PC-3 (cell line): ENCODE measurements at places on chromosomes 7 and 10.

GRCh38 chr10:58565271-58565670 is 52.6 kb downstream of the BICC1 start:
- DNase-seq, result no peak
- no peaks in the 10 kb centered on the region for H3K4me1 ChIP-seq
- H3K4me3 ChIP-seq, result no peak overlapping the region
- peaks cover 3% of the 10 kb centered on the region; the same call in 1 of the 2 replicates for H3K36me3 ChIP-seq
- H3K27ac ChIP-seq, result no peak overlapping the region

DNA sequence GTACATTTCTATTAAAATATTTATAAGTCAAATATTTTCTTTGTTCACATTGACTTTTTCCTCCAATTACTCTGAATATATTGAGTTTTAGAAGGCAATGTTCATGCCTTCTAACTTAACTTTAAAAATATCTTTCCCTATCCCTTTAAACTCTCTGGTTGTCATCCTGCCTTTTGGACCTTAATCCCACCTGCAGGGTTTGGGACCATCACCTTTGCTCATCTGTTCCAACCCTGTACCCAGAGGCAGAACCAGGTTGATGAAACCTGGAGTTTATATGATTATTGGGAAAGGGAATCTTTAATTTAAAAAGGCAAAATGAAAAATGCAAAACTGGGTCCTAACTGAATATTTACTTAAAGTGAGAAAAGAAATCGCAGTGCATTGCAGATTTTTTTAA is 24.8 kb downstream of the NEUROD6 start:
- H3K27ac ChIP-seq, result no peak overlapping the region
- peaks cover 74% of the 10 kb centered on the region for H3K27me3 ChIP-seq
- H3K36me3 ChIP-seq, result no peaks in the 10 kb centered on the region
- H3K4me3 ChIP-seq, result no peak overlapping the region
- DNase-seq, result no peak

GRCh38 chr7:19575909-19576557 is 132.8 kb downstream of the POLR1F start:
- H3K36me3 ChIP-seq, result no peaks in the 10 kb centered on the region
- no peak overlapping the region for H3K4me3 ChIP-seq

DNA sequence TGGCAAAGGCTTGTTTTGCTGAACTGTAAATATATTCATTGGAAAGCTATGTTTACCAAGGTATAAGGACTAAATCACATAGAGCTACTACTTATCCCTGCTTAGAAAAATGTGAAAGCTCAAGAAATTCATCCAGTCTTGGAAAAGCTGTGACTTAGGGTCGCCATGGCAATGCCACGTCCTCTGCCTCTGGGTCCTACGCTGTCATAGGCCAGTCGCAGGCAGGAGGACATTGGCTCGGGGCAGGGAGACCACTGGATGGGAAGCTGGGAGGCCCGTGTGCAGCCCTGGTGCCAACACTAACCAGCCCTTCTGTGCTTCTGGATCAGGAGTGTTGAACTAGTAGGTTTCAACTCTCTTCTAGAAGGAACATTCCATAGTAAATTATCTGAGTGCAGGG is 67.3 kb upstream of the PDZD8 start:
- H3K4me1 ChIP-seq, result peaks cover 13% of the 10 kb centered on the region
- H3K36me3 ChIP-seq, result no peaks in the 10 kb centered on the region; the same call in 1 of the 2 replicates
- no peak overlapping the region for H3K27ac ChIP-seq
- no peaks in the 10 kb centered on the region for H3K27me3 ChIP-seq
